Spinal cord (tissue), 10 donors: ENCODE measurements at places on chromosomes 5 and 9.
A peak's percentile ranks its signal among the peaks of the same experiment; 100 is the strongest.

DNA sequence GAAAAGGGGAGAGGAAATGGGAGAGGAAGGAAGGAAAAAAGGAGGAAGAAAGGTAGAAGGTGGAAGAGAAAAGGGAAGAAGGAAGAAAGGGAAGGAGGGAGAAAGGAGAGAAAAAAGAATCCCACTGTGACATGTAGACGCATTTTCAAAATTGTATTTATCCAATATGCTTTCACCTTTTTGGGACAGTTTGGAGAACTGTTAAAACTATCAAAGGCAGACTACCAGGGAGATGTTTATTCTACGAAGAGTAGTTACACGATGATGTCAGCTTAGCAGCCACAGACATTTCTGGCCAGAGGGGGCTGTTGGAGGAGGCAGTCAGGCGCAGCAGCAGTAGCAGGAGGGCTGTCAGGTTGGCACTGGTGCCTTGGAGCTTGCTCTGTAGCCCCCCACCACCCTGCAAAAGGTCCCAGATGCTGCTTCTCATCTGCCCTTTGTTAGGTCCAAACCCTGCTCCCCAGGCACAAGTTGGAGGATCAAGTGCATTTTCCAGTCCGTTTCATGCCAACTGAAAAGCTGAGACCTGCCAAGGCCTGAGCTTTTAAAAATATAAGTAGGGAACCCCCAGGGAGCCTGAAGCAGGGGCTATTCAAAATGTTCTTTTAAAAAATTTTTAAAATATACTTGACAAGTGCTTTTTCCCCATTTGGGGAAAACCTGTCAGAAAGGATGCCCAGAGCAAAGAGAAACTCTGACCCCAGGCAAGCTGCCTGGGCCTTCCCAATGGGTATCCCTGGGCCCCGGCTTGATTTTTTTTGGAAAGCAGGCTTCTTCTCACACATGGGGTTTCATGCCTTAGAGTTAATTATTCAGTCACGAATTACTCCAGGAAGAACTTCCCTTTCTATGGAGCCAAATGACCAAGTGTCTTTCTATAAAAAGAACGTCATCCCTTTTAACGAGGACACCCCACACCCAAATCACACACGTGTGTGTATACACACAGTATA lies 203.3 kb downstream of the SLIT3 start:
- DNase-seq = no peak

GRCh38 chr5:171549274-171549673 lies 129.8 kb downstream of the FGF18 start:
- DNase-seq = no peak

GRCh38 chr9:124797343-124798103 lies 20.6 kb downstream of the OLFML2A start:
- DNase-seq = no peak

GRCh38 chr9:90987566-90987965 lies 185.9 kb downstream of the SYK start:
- no peak for DNase-seq

- DNase-seq = no peak
Observed at GRCh38 chr5:71802673-71803072, 83.6 kb downstream of the CARTPT start.

DNA sequence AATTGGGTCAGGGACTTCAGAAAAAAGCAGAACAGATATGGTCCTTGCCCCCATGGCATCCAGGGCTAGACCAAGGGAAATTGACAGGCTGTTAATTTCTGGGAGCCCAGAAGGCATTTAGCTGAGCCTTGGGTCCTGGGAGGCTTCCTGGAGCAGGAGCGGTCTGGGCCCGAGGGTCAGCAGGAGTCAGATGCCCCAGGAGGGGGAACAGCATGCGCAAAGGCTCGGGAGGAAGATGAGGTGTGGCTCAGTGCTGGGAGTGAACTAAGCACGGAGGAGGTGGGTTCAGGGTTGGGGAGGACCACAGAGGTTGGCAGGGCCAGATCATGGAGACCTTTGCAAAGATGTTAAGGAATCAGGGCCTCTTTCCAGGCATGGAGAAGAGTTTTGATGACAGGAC lies 48.2 kb upstream of the NEURL1B start:
- DNase-seq = no peak

- DNase-seq = no peak
Observed at GRCh38 chr5:178392386-178392785, 159.8 kb upstream of the PHYKPL start.

- DNase-seq = no peak
Observed at GRCh38 chr9:97758334-97758916, 61.3 kb upstream of the XPA start.

- no peak for DNase-seq
Observed at GRCh38 chr5:92795633-92796032, 785.4 kb downstream of the NR2F1-AS1 start.

- DNase-seq = no peak
Observed at GRCh38 chr5:171270136-171270535, 38.9 kb upstream of the TLX3 start.

DNA sequence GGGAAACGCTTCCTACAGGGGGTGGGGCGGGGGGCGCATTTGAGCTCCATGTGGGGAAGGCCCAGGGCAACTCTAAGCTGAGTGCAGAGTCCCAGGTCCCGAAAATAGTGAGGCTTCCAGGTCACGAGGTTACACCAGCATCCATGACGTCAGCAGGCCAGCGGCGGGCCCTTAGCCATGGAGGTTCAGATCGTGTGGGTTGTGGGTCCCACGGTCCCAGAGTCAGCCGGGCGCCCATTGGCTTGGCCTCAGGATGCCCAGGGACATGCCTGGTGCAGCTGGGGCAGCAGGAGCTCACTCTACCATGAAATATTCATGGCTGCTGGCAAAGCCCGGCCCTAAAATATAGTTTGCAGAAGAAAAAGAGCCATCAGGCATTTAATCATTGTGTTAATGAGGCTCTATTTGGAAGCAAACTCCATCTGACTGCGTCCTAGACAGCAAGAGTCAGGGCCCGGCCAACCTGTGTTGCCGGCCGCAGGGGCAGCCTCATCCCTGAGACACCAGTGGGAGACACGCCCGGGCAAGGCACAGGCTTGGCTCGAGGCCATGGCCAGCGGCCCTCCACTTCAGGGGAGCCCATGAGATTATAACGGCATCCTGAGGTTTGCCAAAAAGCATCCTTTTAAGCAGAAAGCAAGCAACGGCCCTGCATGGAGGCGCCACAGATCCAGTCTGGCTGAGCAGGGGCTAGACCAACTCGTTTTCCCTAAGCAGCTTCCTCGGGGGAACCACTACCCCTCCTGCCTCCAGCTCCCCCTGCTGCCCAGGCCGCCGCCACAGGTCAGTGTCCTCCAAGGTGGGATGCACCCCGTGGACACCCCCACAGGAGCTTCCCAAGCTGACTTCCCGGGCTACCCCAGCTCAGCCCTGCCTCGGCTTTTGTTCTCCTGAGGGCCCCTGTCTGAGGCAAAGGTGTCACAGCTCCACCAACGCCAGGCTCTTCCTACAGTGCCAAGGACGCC lies 108.9 kb upstream of the PPP1R26 start:
- DNase-seq = no peak

GRCh38 chr9:137201205-137201868 lies 796 bp upstream of the TPRN start:
- DNase-seq = no peak

DNA sequence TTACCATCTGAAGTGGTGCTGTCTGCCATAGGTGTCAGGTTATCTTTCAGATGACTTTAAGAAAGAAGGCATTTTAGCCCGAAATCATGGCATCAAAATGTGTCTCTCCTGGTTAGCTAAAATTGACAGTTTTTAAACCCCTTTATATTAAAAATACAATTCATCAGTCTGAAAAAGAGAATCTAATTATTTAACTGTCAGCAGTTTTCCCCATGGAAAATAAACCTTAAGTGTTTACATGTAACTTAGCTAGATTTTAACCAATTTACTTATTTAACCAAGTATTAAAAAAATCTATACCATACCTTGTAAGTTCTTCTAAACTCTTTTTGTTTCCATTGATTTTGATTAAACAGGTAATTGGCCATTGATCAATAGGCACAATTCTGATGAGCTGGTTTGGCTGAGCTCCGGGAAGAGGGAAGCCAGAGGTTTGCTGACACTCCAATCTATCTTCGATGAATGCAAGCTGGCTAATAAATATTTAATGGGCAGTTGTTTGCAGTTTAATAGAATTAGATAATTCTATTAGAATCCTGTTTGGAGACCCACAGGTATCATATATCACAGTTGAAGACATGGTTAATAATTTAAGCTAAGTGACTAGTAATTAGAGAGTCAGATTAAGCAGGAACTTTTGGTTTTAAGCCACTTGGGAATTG lies 114.0 kb downstream of the MAT2B start:
- no peak for DNase-seq

DNA sequence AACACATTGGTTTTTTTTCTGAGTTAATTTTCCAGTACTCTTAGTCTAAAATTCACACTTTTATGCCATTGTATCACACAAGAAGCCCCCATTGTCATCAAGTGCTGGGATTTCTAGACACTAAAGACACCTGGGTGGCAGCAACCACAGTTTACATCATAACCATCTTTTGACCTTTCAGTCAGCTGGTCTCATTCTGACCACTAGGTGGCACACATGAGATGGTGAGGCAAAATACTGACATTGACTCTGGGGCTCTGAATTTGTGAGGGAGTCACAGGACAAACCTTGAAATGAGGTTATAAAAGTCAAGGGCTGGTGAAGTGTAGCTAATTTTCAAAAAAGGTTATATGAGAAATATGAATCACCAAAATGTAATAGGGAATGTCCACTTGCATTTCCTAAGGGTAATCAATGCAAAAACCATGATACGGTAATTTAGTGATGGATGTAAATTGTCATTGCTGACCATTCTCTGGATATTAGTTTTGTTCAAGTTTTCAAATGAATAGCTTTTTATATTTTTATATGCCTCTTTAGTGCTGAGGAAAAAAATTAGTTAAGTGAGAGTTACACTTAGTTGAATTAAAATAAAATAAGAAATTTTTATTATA lies 229.4 kb downstream of the DMAC1 start:
- DNase-seq = no peak

- DNase-seq = no peak
Observed at GRCh38 chr5:41822036-41822435, 48.2 kb downstream of the OXCT1 start.

DNA sequence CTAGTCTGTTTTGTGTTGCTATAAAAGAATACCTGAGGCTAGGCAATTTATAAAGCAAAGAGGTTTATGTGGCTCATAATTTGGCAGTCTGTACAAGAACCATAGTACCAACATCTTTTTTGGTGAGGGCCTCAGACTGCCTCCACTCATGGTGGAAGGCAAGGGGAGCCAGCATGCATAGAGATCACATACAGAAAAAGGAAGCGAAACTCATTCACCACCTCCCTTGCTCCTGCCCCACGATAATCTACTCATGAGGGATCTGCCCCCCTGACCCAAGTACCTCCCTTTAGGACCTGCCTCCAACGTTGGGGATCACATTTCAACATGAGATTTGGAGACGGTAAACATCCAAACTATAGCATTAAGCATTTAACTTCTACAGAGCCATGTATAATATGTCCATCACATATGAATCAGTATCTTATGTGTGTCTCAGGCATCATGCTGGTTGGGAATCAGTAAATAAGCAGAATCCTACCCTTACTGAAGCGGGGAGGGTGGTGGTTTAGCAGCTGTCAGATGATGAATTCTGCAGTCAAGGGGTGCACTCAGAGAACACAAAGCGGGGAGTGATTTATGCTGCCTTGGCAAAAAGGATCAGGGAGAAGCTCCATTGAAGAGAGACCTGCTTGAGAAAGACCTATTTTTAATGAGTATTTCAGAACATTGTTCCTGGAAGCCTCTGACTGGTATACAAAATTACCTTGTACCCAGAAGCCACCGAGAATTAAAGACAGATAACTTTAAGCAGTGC lies 34.8 kb downstream of the HMGXB3 start:
- DNase-seq = no peak

DNA sequence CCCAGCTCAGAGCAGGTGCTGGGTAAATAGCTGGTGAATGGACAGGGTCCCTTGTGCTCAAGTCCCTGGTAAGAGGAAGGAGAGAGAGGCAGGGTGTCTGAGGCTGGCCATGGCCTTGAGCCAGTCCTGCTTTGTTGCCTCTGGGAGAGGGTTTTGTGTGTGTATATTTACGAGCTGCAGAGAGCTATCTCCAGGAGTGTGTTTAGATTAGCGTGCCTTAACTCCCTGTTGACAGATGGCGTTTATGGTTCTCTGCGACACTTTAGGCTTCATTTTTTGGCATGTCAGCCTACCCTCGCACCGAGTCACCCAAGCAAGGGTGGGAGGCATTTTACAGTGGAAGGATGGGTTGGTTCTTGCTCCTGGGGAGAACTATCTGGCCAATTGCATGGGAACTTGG lies 22.2 kb downstream of the HMCN2 start:
- peak; percentile 45 for DNase-seq

GRCh38 chr9:129332581-129332980 lies 154.5 kb upstream of the IER5L start:
- no peak for DNase-seq

DNA sequence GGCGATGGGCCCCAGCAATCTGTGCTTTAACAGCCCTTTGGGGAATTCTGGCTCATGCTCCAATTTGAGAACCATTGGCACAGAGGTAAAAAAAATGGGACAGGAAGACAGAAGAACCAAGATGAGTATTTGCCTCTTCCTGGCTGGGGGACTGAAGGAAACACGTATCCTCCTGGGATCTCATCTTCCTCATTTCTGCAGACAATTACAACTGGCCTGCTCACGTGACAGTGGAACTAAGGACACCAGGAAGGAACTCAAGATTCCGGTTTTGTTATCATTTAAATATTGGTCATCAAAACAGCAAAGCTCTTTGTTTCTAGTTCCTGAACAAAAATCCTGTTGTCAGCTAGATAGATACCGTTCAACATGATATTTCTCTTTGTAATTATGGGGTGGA lies 216.0 kb upstream of the DAP start:
- no peak for DNase-seq

- DNase-seq = peak; percentile 52
Observed at GRCh38 chr9:28124917-28125316, 551.6 kb upstream of the C9orf72 start.

DNA sequence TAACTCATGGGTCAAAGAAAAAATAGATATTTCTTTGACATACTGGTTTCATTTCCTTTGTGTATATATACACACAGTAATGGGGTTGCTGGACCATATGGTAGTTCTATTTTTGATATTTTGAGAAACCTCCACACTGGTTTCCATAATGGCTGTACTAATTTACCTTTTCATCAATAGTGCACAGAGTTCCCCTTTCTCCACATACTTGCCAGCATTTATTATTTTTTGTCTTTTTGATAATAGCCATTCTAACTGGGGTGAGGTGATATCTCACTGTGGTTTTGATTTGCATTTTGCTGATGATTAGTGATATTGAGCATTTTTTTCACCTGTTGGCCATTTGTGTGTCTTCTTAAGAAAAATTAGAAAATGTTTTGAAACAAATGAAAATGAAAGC lies 78.4 kb upstream of the CKMT2 start:
- DNase-seq = no peak
